GM23248 (cell line): ENCODE measurements at places on chromosomes 1 and 21. TPM values are rescaled to one million over a fixed set of nuclear protein-coding genes. Genes with fewer than 3 reads are reported as not detected.

UBL4B gene
- not detected in 2 replicates for polyA plus RNA-seq

SHE gene
- 0.03 TPM in 2 replicates for polyA plus RNA-seq

CFHR1 gene
- polyA plus RNA-seq: 0.47 and 0.74 TPM in 2 replicates

LPAR3 gene
- not detected in 2 replicates for polyA plus RNA-seq

PROK1 gene
- polyA plus RNA-seq: not detected in 2 replicates

NUDT4B gene
- 5.9 TPM in 1 of 2 replicates, not detected in the other for polyA plus RNA-seq

PCBP3 gene
- 1.2 and 1.3 TPM in 2 replicates for polyA plus RNA-seq

OR2AK2 gene
- polyA plus RNA-seq: not detected in 2 replicates

OR2L3 gene
- polyA plus RNA-seq: not detected in 2 replicates

HLX gene
- polyA plus RNA-seq: 20.0 and 21.5 TPM in 2 replicates

GUCA2A gene
- polyA plus RNA-seq: not detected in 2 replicates

LAMB3 gene
- 2.5 and 3.0 TPM in 2 replicates for polyA plus RNA-seq

SEMA6C gene
- 0.58 and 1.1 TPM in 2 replicates for polyA plus RNA-seq

TEDDM1 gene
- polyA plus RNA-seq: not detected in 2 replicates

TRIM67 gene
- polyA plus RNA-seq: not detected in 2 replicates

ALG14 gene
- 12.1 and 13.5 TPM in 2 replicates for polyA plus RNA-seq

LYPD8 gene
- polyA plus RNA-seq: not detected in 2 replicates

LCE1B gene
- not detected in 2 replicates for polyA plus RNA-seq

GBP5 gene
- 1.2 and 1.3 TPM in 2 replicates for polyA plus RNA-seq

ALX3 gene
- not detected in 2 replicates for polyA plus RNA-seq

RHD gene
- polyA plus RNA-seq: 0.32 and 0.33 TPM in 2 replicates

EFNA3 gene
- 2.5 and 2.7 TPM in 2 replicates for polyA plus RNA-seq

AMIGO1 gene
- 1.3 and 1.7 TPM in 2 replicates for polyA plus RNA-seq

RGS16 gene
- 0.33 and 0.41 TPM in 2 replicates for polyA plus RNA-seq

INAVA gene
- not detected in 2 replicates for polyA plus RNA-seq
